ENCODE measurements at places on chromosomes 1 and 21.

DNA sequence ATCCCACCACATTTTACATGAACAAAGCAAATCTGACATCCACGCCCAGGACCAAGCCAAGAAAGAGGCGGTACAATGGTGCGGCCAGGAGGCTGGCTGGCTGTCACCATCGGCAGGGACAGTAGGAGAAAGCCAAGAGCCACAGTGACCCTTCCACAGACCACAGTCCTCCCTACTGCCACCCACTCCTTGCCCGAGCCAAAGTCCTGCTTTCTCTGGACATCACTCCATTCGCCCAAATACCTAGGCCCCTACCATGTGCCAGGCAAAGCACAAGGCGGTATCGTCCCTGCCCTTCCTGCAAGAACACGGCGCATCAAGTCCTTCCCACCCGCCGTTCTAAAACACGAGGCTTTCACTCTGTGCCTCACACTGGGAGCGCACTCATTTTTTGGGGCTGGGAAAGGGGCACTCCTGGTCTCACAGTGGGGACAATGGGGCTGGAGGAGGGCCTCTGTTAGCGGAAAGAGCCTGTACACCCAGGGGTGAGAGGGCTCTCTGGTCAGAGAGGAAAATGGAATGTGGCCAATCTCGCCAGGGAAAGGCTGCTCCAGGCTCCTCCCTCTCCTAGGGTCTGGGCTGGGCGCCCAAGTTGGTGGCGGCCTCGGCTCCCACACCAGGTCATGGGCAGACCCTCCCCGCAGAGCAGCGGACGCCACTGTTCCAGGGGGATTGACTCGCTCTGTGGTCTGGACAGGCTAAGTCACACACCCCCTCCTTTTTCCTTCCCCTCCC, 26.5 kb downstream of the SSBP3 start:
- no peak for DNase-seq

DNA sequence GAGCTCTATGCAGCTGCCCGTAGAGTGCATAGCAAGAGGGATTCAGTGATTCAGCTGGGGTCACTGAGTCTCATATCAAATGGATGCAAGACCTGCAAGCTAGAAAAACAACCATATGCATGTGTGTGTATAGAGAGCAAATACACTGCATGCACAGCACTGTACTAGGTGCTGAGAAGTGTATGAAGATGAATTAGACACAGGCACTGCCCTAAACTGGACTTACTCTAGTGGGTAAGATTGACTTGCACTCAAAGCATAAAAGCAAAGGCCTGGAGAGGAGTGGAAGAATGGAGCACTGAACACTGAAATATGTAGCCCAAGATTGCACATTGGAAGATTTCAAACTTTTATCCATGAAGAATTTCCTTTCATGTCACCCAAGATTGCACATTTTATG, 5.5 kb upstream of the GBP1 start:
- DNase-seq: no peak

DNA sequence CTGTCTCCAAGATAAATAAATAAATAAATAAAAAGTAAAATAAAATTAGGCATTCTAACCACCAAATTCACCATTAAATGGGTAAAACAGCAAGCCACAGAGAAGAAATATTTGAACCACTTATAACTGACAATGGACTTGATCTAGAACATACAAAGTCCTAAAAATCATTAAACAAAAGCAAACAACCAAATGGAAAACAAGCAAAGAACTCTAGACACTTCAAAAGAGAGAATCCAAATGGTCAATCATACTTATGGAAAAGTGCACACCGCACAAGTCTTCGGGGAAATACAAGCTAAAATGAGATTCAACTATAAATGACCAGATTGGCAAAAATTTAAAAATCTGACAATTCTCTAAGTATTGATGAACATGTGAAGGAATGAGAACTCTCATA, 73.5 kb upstream of the ANGPTL3 start:
- DNase-seq: no peak

- no peak for DNase-seq
Observed at GRCh38 chr1:74478979-74479378, 33.4 kb downstream of the LRRC53 start.

- no peak for DNase-seq
Observed at GRCh38 chr1:93715529-93716126, 34.0 kb upstream of the BCAR3 start.

All from activated T-helper 1 cell treated with anti-CD3 and anti-CD28 coated beads, Interleukin-2, amount 50 U/mL, for 16 hours (primary cell).